Activated T-cell treated with anti-CD3 and anti-CD28 coated beads, Interleukin-2, amount 50 U/mL, for 4 hours (primary cell): ENCODE measurements at places on chromosomes 2 and 18. TPM values are rescaled to one million over a fixed set of nuclear protein-coding genes. Genes with fewer than 3 reads are reported as not detected.

Gene CNTNAP5
- total RNA-seq: not detected

Gene CNGA3
- total RNA-seq: not detected

Gene DUSP19
- 2.2 TPM for total RNA-seq

Gene ITM2C
- 17.2 TPM for total RNA-seq

Gene CCDC68
- not detected for total RNA-seq

Gene IL1F10
- total RNA-seq: not detected

Gene FAM110C
- 0.40 TPM for total RNA-seq

Gene DSG1
- total RNA-seq: not detected

Gene VWA3B
- not detected for total RNA-seq

Gene STPG4
- total RNA-seq: not detected

Gene C18orf54
- 2.3 TPM for total RNA-seq

Gene CCT7
- 969 TPM for total RNA-seq

Gene ST3GAL5
- 5.3 TPM for total RNA-seq

Gene STAT4
- total RNA-seq: 69.5 TPM

Gene NPHP1
- 2.2 TPM for total RNA-seq

Gene KIAA2012
- total RNA-seq: not detected
